ENCODE measurements at places on chromosomes 7 and 10.

GRCh38 chr7:15972862-15973275, 286.4 kb upstream of the MEOX2 start:
- no peak for DNase-seq

GRCh38 chr10:52644373-52645186, 128.0 kb downstream of the MBL2 start:
- DNase-seq, result peak; percentile 5

DNA sequence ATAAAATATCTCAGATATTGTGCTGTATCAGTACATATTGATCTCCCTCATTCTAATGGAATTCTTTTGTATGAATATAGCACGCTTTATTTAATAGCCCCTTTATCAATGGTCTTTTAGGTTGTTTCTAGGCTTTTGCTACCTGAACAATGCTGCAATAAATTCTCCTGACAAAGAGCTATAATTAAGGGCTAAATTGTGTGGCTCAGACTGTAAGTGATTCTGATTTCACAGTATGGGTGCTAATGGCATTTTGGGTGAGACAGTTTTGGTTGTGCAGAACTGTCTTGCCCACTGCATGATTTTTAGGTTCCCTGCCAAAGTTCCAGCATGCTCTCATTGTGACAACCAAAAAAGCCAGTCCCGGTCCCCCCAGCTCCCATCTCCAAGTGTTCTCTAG, 363.2 kb downstream of the REEP3 start:
- no peak for DNase-seq

GRCh38 chr10:101451261-101451660, 97.3 kb downstream of the BTRC start:
- DNase-seq, result no peak

GRCh38 chr7:22357311-22358175, 589 bp upstream of the RAPGEF5 start:
- DNase-seq, result no peak

DNA sequence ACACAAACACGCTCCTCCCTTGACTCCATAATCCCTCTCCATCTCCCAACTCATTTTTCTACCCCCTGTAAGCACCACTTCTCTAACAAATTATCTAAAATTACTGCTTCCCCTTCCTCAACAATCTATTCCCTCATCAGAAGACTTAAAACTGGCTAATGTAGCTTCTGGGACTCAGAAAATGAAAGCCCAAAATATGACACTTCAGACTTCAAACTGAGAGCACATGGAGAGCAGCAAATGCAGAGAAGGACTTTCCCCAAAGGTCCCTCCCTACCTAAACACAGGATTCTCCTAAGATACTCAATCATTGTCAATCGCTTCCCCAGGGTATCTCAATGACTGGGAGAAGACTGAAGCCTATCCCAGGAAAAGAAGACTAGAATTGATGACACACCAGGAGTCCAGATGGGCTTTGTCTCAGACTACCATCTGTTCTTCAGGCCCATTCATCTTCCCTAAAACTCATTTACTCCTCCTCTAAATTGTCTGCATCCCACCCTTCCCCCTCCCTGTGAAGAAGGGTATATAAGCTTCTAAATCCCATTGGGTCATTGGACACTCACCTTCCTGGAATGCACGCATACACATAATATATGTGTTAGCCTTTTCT, 39.2 kb downstream of the ST8SIA6 start:
- no peak for DNase-seq

- DNase-seq, result no peak
These were observed 37.0 kb downstream of the GHRHR start for GRCh38 chr7:31000779-31001178.

GRCh38 chr10:116183733-116184511, 89.1 kb downstream of the GFRA1 start:
- DNase-seq, result no peak

DNA sequence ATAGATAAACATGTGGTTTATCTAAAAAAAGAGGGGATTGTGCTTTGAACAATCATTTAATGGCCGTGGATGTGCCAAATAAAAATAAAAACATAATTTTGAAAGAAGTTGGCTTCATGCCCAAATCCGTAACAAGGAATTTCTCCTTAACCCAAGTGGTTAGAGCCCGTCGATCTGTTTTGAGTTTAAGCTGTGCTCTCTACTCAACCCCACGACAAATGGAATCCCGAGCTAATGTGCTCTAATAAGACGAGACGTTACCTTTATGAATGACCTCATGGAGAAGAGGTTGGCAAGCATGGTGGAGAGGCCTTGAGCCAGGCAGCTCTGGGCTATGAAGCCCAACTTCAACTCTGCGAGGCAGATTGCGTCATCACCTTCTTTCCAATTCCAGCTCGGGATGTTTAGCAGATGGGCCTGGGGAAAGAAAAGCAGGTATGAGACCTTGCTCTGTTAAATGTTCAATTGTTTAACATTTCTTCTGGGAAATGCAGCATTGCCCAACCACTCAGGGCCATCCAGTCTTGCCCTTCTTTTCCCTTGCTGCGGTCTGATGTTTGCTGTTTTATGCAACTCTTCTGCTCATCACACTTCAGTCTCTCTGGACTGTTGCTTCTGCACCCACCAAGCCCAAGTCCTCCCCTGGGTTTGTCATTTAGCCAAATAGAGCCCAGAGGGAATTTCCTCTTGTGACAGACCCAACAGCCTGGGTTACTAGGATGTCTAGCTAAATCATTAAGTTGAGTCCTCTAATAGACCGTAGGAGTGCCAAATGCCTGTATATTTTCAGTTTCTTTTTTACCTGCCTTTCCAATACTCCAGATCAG, 564.6 kb downstream of the KCNMA1 start:
- DNase-seq, result no peak

- DNase-seq, result no peak
These were observed 37.8 kb downstream of the PDLIM1 start for GRCh38 chr10:95253007-95253406.

- no peak for DNase-seq
These were observed 69.7 kb upstream of the LRRC18 start for GRCh38 chr10:49009199-49009979.

- no peak for DNase-seq
These were observed 10.3 kb upstream of the CPA5 start for GRCh38 chr7:130334274-130334673.

GRCh38 chr7:106006906-106007305, 43.8 kb downstream of the CDHR3 start:
- no peak for DNase-seq

DNA sequence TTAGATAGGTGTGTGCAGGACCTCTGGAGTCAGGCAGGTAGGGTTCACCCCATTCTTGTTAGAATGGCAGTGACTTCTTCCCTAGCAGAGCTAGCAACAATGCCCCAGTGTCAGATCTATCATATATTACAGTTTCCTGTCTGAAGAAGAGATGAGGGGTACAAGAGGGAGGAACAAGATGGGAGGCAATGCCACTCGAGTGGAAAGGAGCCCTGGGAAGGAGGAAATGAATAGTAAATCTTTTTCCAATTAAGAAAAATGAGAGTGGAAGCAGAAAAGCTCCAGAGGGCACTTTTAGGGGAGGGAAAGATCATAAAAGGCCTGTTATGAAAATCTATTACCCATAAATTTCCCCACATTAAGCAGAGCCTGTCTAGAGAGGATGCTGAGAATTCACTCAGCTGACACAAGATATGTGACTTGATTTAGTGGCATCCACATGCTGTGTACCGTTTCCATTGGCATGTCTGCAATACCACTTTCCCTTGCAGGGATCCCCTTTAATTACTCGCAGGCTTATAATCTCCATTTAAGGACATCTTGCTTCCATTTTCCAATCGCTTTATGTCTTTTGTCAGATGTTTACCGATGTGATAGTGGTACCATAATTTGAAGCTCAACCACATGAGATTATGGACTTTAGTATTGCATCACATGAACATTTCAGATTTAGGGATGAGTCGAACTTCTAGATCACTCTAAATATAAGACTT, 70.0 kb upstream of the AGBL3 start:
- no peak for DNase-seq

DNA sequence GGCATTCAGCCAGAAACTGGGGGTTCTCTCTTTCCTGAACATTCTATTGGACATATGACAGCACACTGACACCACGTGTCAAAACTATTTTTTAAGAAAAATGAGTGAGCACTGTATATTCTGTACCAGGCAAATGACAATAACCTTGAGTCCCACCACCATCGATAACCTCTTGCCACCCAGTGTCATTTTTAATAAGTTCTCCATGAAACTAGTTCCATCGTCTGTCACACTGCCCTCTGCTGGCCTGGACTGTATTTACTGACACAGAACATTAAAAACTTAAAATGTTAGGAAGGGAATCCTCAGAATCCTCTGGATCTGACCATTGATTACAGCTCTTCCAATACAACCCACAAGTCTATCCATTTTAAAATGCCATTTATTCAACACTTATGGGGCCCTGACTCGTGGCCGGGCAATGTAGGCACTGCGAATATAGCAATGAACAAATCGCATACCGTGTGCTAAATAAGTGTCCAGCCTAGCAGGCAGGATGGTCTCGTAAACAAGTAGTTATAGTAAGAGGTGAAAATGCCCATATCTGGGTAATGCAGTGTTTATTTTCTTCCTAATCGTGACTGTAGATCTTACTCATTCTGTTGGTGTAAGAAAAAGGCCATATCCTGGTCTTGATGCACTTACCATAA, 35.9 kb upstream of the CACNB2 start:
- peak; percentile 55 for DNase-seq
